ENCODE measurements at places on chromosomes 13 and 19. TPM values are rescaled to one million over a fixed set of nuclear protein-coding genes. Genes with fewer than 3 reads are reported as not detected.

EXOC3L2 gene
- under 0.01 TPM for total RNA-seq

CEACAM7 gene
- not detected for total RNA-seq

TGFB1 gene
- 11.5 TPM for total RNA-seq

THSD1 gene
- total RNA-seq: 5.3 TPM

ZNF416 gene
- 4.7 TPM for total RNA-seq

ZNF878 gene
- total RNA-seq: not detected

LRRC8E gene
- total RNA-seq: 6.3 TPM

NDUFA7 gene
- total RNA-seq: 40.4 TPM

HRC gene
- total RNA-seq: not detected

ZNF729 gene
- not detected for total RNA-seq

ZNF132 gene
- total RNA-seq: 9.7 TPM

WTIP gene
- total RNA-seq: 37.8 TPM

HSPB6 gene
- 50.3 TPM for total RNA-seq

ZFP82 gene
- 3.7 TPM for total RNA-seq

EMC10 gene
- total RNA-seq: 30.2 TPM

ONECUT3 gene
- total RNA-seq: not detected

RNF17 gene
- not detected for total RNA-seq

TUBA3C gene
- total RNA-seq: not detected

SHC2 gene
- 1.3 TPM for total RNA-seq

CD37 gene
- not detected for total RNA-seq

FPR1 gene
- total RNA-seq: 0.14 TPM

SLC8A2 gene
- 0.18 TPM for total RNA-seq

KLK14 gene
- total RNA-seq: not detected

CD79A gene
- total RNA-seq: not detected

CATSPERD gene
- total RNA-seq: not detected
